ENCODE measurements at places on chromosomes 2 and 18.
A peak's percentile ranks its signal among the peaks of the same experiment; 100 is the strongest.

- peak; percentile 43 for DNase-seq
Measured at GRCh38 chr2:53969968-53970723, 647 bp downstream of the PSME4 start.

- no peak for DNase-seq
Measured at GRCh38 chr2:119142824-119143223, 15.7 kb downstream of the C1QL2 start.

GRCh38 chr2:225083276-225083675 is 41.0 kb upstream of the DOCK10 start:
- no peak for DNase-seq

GRCh38 chr18:72160510-72161445 is 383.4 kb downstream of the CBLN2 start:
- DNase-seq: no peak

DNA sequence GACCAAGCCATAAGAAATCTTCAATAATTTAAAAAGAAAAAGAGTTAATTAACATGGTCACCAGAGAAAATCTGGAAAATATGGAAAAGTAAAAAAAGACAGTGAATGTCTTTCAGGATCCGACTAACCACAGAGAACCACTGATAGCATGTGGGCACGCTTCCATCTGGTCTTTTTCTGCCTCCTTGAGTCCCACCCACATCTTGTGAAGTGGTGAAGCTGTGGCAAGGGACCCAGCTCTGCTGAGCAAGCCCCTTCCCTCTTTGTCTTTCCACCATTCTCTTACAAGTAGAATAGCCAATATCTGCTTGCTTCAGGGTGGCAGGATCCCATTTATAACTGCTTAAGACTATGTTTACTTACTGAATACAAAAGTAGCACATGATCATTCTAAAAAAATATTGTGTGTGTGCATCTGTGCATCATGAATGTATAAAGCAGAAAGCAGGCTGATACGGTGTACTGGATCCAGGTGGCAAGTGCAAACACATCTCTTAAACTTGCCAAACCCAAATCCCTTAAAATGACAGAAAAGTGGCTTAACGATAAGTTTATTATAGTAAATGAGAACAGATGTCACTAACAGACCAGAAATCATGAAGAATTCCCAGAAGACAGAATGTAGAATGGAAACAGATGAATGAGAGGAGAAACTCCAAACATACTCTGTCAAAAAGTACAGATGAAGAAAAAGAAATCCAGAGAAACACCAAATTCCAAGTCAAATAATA is 52.3 kb downstream of the FOXI3 start:
- no peak for DNase-seq

DNA sequence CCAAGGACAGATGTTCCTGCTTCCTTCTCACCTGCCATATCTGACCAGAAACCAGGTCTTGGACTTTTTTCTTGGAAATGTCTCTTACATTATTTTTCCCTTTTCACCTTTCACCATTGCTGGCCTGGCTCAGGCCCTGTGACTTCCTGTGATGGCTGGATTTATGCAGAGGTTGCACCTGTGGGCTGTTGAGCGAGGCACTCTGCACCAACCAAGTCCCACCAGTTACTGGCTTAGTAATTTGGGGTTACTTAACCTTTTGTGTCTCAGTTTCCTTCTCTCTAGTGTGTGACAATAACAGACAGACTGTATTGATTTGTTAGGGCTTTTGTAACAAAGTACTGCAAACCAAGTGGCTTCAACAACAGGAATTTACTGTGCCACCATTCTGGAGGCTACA is 110.0 kb downstream of the INSIG2 start:
- DNase-seq: no peak

DNA sequence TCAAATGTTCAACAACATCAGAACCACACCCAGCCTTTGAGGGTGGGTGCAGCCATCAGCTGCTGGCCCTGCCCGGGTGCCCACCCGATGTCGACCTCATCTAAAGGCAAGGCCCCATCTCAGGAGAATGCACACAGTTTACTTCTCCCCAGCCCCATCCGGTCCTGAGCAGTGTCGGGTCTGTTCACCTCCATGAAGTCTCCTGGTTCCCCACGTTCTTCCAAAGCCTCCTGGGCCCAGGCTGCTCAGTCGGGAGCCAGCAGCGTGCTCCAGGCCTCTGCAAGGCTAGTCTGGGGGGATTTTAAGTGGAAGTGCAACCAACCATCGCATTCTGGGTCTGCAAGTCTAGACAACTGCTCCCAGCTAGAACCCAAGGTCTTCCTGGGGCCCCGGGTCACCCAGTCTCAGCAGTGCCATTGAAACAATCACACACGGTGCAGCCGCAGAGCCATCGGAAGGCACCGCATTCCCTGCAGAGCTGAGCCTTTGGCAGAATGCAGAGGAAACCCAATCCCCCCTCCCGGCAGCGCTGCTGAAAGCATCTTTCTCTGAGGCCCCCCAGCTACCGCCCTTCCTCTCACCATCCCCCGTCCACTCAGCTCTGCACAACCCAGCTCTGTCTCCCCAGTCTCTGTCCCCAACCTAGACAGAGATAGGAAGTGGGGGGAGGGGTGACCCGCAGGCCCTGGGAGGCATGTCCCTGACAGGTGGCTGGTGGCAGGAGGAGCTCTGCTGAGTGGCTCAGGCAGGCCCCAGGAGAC is 8.5 kb downstream of the ESPNL start:
- peak; percentile 56 for DNase-seq

- DNase-seq: no peak
Measured at GRCh38 chr18:56421647-56422046, 216.7 kb downstream of the TXNL1 start.

DNA sequence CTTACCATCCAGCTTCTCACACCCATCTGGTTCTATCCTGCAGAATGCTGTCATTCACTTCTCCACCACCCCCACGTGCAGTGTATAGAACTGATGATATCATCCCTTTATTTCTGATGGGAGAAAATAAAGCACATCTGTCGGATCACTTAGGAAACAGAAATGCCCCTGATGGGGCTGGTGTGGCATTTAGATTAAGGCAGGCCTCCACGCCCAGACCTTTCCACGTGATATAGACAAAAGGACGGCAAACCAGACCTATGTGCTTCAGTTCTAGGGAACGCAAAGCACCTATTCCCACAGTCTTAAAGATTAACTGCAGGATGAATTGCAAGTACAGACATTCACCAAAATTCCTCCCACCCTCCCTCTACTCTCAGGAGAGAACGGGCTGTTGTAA is 27.6 kb upstream of the CABLES1 start:
- DNase-seq: no peak

DNA sequence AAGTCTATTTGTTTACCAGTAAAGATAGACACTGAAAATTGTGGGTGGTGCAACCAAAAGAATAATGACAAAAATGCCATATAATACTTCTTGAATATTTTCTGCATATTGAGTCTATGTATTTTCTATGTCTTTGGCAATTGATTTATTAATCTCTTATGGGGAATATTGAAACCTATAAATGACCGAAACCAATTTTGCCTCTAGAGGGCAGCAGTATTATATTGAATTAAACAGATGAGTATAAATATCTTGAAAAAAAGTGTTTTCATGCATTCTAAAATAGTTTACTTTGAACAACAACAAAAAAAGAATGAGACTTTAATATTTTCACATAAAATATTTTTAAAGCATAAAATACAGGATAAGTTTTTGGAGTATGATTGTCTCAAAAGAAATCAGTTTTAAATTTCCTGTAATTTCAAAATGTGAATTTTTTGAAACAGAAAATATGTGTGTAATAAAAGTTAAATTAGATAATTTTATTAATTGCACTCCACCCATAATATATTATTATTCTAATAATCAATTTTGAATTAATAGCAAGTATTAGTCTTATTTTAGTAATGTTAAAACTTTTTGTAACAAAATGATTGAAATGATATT is 49.9 kb upstream of the CALCRL start:
- no peak for DNase-seq

- DNase-seq: no peak
Measured at GRCh38 chr2:88517759-88518201, 65.3 kb upstream of the FOXI3 start.

DNA sequence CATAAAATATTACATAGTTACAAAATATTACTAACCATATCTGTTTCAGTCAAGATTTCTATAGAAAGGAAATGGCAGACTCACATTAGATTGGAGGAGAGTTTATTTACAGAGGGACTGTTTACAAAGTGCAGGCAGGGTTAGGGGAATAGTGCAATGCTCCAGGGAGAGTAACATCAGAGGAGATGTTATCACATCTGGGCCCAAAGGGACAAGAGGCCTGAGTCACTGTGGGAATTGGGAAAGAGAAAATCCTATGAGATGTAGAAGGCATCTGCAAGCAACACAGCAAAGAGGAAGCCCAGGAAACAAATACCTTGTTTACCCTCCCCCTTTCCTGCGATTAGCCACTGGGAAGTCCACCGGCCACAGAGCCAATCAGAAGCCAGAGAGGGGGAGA is 227.3 kb upstream of the TANK start:
- no peak for DNase-seq

DNA sequence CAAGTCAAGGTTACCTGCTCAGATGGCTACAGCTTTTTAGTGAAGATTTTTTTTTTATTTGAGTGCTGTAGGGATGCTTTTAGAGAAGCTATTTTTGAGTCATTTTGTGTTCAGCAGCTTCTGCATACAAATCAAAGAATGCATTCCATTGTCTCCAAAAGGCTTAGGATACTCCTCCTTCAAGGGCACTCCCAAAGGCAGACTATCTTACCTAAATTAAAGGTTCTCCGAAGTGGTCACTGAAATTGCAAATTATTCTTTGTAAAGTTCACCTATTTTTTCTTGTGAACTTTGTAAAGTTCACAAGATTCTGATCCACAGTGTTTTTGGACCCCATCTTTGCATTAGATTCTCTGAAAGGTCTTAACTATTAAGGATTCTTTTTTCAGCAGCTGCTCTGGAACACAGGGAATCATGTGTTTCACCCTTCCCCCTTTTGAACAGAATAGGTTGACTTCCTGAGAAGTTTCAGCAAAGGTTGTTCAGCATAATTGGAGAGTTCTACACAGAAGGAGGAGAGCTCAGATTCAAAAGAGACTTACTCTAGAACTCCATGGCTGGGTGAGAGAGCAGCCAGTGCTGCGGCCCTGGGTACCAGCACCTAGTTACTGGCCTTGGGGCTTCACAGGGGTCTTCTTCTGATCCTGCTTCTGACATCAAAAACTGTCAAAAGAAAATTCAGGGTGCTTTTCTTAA is 14.5 kb downstream of the CLIP4 start:
- no peak for DNase-seq

GRCh38 chr2:148484066-148484465 is 160.5 kb upstream of the EPC2 start:
- no peak for DNase-seq
